Activated CD4-positive, alpha-beta T cell treated with anti-CD3 and anti-CD28 coated beads for 36 hours (primary cell): ENCODE measurements at places on chromosomes 1 and 21. TPM values are rescaled to one million over a fixed set of nuclear protein-coding genes. Genes with fewer than 3 reads are reported as not detected.

TMPRSS2 gene
- not detected for total RNA-seq

EDARADD gene
- total RNA-seq: 4.5 TPM

CITED4 gene
- total RNA-seq: 1.6 TPM

BLACAT1 gene
- 0.32 TPM for total RNA-seq

DISP1 gene
- total RNA-seq: 0.98 TPM
